ENCODE measurements at places on chromosomes 11 and 22.

DNA sequence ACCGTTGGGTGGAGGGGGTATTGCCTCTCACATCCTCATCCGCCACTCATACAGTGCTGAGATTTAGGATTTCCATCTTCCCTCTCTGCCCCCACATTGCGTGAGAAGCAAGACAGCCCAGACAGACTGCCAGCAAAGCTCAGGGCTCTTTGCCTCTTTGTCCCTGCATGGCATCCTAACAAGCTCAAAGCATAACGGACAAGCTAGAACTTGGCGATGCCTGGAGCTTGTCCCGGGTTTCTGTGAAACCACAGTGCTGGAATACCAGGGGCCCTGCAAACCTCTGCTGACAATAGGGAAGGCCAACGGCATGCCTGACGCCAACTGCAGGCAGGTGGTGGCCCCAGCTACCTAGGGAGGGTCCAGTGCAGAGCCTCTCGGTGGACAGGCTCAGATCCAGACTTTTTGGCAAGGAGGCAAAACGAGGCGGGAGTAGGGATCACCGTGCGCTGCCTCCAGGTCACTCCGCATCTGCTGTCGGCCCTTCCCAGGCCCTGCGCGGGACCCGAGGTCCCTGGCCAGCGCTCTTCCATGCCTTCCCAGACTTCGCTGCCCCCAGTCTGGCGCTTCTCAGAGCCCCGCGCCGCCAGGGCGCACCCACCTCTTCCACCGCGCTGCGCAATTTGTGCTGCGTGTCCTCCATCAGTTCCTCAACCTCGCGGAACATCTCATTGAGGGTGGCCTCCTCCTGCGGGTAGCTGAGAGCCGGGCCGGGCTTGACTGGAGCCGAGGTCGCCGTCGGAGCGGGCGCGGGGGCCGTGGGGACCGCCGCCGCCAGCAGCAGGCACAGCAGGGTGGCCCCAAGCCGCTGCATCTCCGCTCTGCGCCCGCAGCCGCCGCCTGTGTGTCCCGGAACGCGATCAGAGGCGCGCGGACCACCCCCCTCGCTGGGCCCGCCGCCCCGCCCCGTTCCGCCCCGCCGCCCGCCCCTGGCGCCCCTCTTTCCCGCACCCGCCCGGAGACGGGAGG is at the start of gene DKK3:
DKK3 (minus strand) TSS at position 858 of the 969 bp plus-strand sequence; CDS start at position 814, 44 bp downstream.
- DNase-seq: no peak

GRCh38 chr11:86818462-86819192 is 18.3 kb downstream of the PRSS23 start:
- peak; percentile 79 for DNase-seq

GRCh38 chr22:31926969-31927368 is 17.4 kb upstream of the YWHAH start:
- no peak for DNase-seq

- DNase-seq: peak; percentile 81
These were observed 174.4 kb downstream of the MAML2 start for GRCh38 chr11:96168623-96169022.

- no peak for DNase-seq
These were observed 101.5 kb downstream of the BRD1 start for GRCh38 chr22:49726022-49726681.

GRCh38 chr11:12271241-12271640 is 106.1 kb upstream of the PARVA start:
- DNase-seq: no peak

DNA sequence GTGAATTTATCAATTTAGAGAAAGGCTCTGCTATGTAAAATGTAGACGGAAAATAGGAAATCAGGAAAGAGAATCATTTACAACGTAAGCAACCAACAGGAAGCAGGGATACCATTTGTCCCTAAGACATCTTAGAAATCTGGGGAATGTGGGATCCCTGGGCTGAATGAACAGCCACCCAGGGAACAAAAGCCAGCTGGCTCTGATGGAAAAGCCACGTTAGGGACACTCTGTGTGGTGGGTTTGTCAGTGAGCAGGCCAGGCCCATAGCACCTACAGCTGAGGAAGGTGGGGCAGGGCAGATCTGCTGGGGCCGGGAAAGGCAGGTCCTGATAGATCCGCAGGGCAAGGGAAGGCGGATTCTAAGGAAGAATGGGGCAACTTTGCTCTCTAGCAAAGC is 87.1 kb upstream of the CSNK2A3 start:
- DNase-seq: peak; percentile 9

- no peak for DNase-seq
These were observed 13.7 kb downstream of the POU2AF3 start for GRCh38 chr11:111312076-111312475.

GRCh38 chr22:50276143-50276542 is 6.0 kb upstream of the MAPK11 start:
- peak; percentile 77 for DNase-seq

All from kidney tubule cell (primary cell).